ENCODE measurements at places on chromosomes 5 and 9. TPM values are rescaled to one million over a fixed set of nuclear protein-coding genes. Genes with fewer than 3 reads are reported as not detected.

Gene CDKN2B-AS1
- not detected for total RNA-seq

GRCh38 chr9:28981129-28981528, 1407.8 kb upstream of the C9orf72 start:
- no peak overlapping the region for H3K4me3 ChIP-seq
- DNase-seq, result no peak
- H3K27me3 ChIP-seq, result no peaks in the 10 kb centered on the region
- H3K4me1 ChIP-seq, result no peaks in the 10 kb centered on the region

- peak overlapping the region; percentile 67 for H3K4me3 ChIP-seq
- H3K36me3 ChIP-seq, result no peaks in the 10 kb centered on the region
- peak; percentile 62 for DNase-seq
- no peak overlapping the region for H3K27ac ChIP-seq
- H3K27me3 ChIP-seq, result peaks cover 60% of the 10 kb centered on the region
Measured at GRCh38 chr5:134524272-134524825, 1.1 kb upstream of the JADE2 start.

DNA sequence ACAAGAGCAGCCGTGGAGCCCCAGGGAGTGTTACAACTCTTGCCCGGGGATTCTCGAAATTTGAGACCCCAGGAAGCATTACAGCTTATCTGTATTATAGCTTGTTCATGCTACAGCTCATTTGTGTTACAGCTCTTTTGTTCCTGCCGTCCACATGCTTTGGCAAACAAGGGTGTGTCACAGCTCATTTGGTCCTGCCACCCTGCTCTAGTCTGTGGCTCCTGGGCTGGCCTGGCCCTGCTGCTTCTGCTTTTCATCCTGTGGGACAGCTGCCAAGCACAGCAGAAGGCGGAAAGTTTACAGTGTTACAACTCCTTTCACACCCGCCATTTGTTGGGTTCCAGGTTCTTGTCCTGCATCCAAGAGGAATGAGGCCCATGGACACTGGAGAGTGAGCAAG, 685.0 kb downstream of the SLCO4C1 start:
- H3K27me3 ChIP-seq, result no peaks in the 10 kb centered on the region
- no peak overlapping the region for H3K27ac ChIP-seq
- DNase-seq, result no peak
- no peak overlapping the region for H3K4me3 ChIP-seq
- no peaks in the 10 kb centered on the region for H3K4me1 ChIP-seq

Gene ENDOG
- total RNA-seq, result 3.2 TPM

GRCh38 chr5:68214482-68215207, 911 bp upstream of the PIK3R1 start:
- peak overlapping the region; percentile 99 for H3K4me3 ChIP-seq
- peak overlapping the region; percentile 15 for H3K27ac ChIP-seq
- peaks cover 42% of the 10 kb centered on the region for H3K27me3 ChIP-seq
- no peaks in the 10 kb centered on the region for H3K36me3 ChIP-seq

GRCh38 chr5:157651623-157652376, 438 bp downstream of the SOX30 start:
- no peaks in the 10 kb centered on the region for H3K27me3 ChIP-seq
- no peak overlapping the region for H3K4me3 ChIP-seq
- no peaks in the 10 kb centered on the region for H3K4me1 ChIP-seq
- DNase-seq, result peak; percentile 17
- no peak overlapping the region for H3K27ac ChIP-seq

Gene STPG3
- not detected for total RNA-seq

DNA sequence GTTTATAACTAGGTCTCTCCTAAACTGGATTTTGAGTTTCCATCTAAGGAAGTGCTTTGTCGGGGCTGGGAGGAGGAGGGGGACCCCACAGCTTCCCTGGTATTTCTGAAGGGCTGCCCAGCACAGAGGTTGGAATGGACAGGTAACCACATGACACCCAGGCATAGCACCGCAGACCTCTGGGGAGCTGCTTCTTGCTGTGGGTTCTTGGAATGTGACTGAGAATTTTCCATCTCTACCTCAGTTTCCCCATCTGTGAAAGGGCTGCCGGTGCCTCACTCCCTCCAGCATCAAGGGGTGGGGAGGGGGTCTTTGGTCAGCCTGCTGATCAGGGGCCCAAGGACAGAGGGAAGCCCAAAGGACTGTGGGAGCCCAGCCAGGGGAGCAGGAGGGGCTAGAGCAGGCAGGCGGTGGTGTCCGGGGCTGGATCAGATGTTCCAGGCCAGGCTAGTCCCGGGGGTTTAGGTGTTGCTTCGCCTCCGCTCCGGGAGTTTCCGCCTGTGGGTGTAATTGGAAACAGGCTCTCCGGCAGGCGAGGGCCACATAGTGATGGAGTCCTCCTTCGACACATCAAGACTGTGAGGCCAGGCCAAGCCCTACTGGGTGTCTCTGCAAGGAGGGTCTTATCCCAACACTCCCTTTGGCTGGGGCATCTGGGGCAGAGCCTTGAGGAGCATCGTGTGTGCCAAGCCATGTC, 3.3 kb downstream of the OLFML2A start:
- no peak overlapping the region for H3K4me3 ChIP-seq
- H3K36me3 ChIP-seq, result no peaks in the 10 kb centered on the region
- peaks cover 29% of the 10 kb centered on the region for H3K27me3 ChIP-seq

DNA sequence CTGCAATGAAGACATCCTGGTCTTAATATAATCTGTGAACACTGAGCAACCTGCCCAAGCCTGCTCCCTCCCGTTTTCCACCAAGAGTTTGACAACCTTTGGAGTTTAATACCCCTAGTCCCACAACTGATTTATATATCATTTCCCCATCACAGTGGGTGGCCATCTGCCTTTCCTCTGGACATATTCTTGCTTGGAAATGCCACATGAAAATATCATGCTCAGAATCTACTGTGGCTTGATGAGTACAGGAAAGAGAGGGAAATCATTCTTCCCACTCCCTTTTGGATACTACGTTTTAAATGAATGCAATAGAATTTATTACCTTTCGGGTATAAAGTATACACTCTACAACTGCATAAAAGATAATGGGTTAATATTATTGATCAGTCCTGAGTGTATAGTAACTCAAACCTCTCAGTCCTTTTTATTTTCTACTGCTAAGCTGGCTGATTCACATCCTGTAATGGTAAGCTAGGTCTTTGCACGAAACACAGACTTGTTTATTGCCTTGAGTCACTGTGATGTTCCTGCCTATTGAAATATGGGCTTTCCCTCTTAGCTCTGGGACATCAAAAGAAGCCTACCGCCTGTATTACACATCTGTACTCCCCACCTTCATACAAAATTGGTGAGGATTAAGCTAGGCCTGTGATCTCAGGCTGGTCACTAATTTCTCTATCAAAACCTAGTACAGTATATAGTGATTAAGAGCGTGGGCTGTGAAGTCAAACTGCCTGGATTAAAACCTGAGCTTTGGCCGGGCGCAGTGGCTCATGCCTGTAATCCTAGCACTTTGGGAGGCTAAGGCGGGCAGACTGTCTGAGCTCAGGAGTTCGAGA, 67.6 kb upstream of the NR5A1 start:
- H3K4me1 ChIP-seq, result peaks cover 27% of the 10 kb centered on the region
- peaks cover 3% of the 10 kb centered on the region for H3K36me3 ChIP-seq
- H3K4me3 ChIP-seq, result no peak overlapping the region

- no peak overlapping the region for H3K4me3 ChIP-seq
- peaks cover 5% of the 10 kb centered on the region for H3K4me1 ChIP-seq
- DNase-seq, result no peak
- no peaks in the 10 kb centered on the region for H3K27me3 ChIP-seq
- no peaks in the 10 kb centered on the region for H3K36me3 ChIP-seq
Measured at GRCh38 chr9:109861918-109862317, 81.9 kb downstream of the PALM2AKAP2 start.

- H3K4me3 ChIP-seq, result no peak overlapping the region
- H3K27me3 ChIP-seq, result no peaks in the 10 kb centered on the region
- no peaks in the 10 kb centered on the region for H3K36me3 ChIP-seq
- no peak for DNase-seq
- H3K4me1 ChIP-seq, result no peaks in the 10 kb centered on the region
Measured at GRCh38 chr5:137113939-137114338, 385.2 kb downstream of the SPOCK1 start.

- no peaks in the 10 kb centered on the region for H3K36me3 ChIP-seq
- peak; percentile 20 for DNase-seq
- H3K4me3 ChIP-seq, result no peak overlapping the region
- no peak overlapping the region for H3K27ac ChIP-seq
Measured at GRCh38 chr5:36854402-36855140, 22.0 kb upstream of the NIPBL start.

GRCh38 chr5:178130576-178131445, at the start of gene RMND5B:
RMND5B (plus strand) TSS chr5:178131014; CDS start chr5:178138120, 7,106 bp downstream.
- H3K27ac ChIP-seq, result peak within 1 kb of the TSS; percentile 93
- peaks cover 17% of the 10 kb centered on the region for H3K4me1 ChIP-seq
- no peaks in the 10 kb centered on the region for H3K27me3 ChIP-seq
- no peaks in the 10 kb centered on the region for H3K36me3 ChIP-seq
- DNase-seq, result peak; percentile 91

Gene PRRX2
- total RNA-seq, result 1.5 TPM

DNA sequence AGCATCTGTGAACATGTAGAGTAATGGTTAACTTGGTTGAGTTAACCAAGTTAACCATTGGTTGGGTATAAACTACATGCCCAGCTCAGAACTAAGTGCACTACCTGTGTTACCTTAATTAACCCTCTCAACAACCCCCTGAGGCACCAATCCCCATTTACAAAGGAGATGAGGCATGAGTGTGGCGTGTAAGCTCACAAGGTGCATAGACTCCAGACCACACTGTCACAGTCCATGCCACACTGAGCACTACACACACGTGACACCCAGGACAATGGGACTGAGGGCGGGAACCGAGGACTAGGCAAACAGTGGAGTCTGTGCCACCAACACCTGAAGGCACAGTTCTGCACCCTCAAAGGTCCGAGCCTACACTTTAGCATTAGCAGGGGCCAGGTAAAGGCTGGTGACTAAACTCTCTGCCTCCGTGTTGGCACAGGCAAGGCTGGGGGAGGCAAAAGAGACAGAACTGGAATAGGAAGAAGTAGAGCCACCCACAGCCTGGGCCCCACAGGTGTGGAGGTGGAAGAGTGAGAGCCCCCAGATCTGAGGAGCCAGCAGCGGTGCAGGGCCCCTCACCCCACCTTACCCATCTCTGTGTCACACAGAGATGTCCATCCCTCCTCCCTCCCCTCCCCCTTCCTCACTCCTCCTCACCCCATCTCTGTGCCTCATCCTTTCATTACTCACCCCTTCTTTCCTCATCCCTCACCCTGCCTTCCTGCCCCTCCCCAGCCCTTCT, 2.2 kb upstream of the DNAJB5 start:
- no peak overlapping the region for H3K27ac ChIP-seq
- no peak overlapping the region for H3K4me3 ChIP-seq
- H3K4me1 ChIP-seq, result peaks cover 20% of the 10 kb centered on the region
- DNase-seq, result no peak

Gene FOXD4L6
- total RNA-seq, result not detected

- no peaks in the 10 kb centered on the region for H3K27me3 ChIP-seq
- H3K4me1 ChIP-seq, result no peaks in the 10 kb centered on the region
- H3K36me3 ChIP-seq, result no peaks in the 10 kb centered on the region
- no peak overlapping the region for H3K27ac ChIP-seq
- no peak for DNase-seq
- no peak overlapping the region for H3K4me3 ChIP-seq
Measured at GRCh38 chr5:87137283-87137682, 130.4 kb upstream of the RASA1 start.

DNA sequence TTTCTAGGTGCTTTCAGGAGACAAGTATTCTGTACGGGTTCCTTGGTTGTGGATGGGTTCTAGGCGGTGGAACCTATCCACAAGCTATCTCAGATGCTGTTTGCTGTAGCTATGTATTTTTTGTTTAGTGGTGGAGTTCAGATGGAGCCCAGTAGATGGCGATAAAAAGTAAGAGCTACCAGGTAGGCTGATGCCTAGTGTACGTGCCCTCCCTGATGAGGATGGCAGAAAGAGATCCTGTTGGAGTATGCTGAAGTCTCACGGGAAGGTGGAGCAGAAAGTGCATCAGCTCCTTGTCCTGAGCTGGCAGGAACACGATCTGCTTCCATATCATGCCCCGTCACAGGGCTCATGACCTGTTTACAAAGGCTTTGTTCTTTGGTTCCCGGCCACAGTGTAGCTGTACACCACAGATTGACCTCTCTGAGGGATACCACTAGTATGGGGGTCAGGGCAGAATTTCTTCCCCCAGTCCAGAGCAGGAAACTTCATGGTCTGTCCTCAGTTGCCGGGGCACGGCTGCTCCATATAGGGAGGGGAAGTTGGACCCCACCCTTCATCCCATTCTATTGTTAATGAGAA, 12.6 kb upstream of the UGT3A2 start:
- no peaks in the 10 kb centered on the region for H3K36me3 ChIP-seq
- no peaks in the 10 kb centered on the region for H3K27me3 ChIP-seq
- peak; percentile 65 for DNase-seq
- H3K4me3 ChIP-seq, result no peak overlapping the region
- no peak overlapping the region for H3K27ac ChIP-seq
- H3K4me1 ChIP-seq, result no peaks in the 10 kb centered on the region

DNA sequence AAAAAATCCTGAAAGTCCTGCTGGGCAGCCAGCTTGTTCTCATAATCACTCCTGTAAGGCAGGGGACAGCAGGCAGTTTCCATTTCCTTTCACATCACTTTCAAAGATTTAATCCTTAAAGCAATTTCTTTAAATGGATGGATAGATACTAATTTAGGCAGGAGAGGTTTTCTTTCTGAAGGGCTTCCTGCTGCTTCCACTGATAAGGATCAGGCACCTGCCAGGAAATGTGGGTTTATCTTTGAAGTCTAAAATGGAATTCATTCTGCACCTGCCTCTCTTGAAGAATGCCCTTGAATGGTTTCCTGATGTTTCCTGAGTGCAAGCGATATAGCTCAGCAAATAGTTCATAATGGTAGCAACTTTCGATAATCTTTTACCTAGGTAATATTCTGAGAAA, 64.5 kb downstream of the STARD4 start:
- peak overlapping the region; percentile 83 for H3K27ac ChIP-seq
- H3K4me3 ChIP-seq, result peak overlapping the region; percentile 19
- no peaks in the 10 kb centered on the region for H3K27me3 ChIP-seq
- peak; percentile 48 for DNase-seq

GRCh38 chr5:14038341-14038959, 94.0 kb upstream of the DNAH5 start:
- no peak overlapping the region for H3K4me3 ChIP-seq
- H3K36me3 ChIP-seq, result no peaks in the 10 kb centered on the region
- peaks cover 24% of the 10 kb centered on the region for H3K4me1 ChIP-seq
- H3K27me3 ChIP-seq, result no peaks in the 10 kb centered on the region

DNA sequence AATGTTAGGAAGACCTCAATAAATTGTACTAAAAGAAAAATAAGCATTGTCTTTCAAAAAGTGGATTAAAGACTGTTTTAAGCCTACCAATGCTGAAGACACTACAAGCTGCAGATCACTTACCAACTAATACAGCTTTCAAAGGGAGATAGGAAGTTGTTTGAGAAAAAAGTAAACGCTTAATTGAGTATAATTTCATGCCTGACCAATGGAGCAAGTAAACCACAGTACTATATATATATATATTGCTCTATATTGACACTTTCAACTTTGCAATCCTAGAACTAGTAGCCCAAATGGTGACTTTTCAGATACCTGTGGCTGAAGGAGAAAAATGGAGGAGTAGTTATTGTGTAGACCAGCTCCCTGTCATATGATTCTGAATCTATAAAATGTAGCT, 85.7 kb downstream of the FREM1 start:
- no peak overlapping the region for H3K27ac ChIP-seq
- DNase-seq, result no peak
- no peaks in the 10 kb centered on the region for H3K4me1 ChIP-seq
- no peaks in the 10 kb centered on the region for H3K27me3 ChIP-seq
- H3K4me3 ChIP-seq, result no peak overlapping the region

All from neural progenitor cell (in vitro differentiated cells).